Stimulated activated CD8-positive, alpha-beta memory T cell treated with anti-CD3 and anti-CD28 coated beads, Interleukin-4, amount 100 ng/mL, for 1 hour (primary cell): ENCODE measurements at places on chromosomes 1 and 21.
A peak's percentile ranks its signal among the peaks of the same experiment; 100 is the strongest.

GRCh38 chr1:243477731-243478290, 222.0 kb downstream of the SDCCAG8 start:
- DNase-seq = no peak

GRCh38 chr21:32481875-32482408, 69.4 kb downstream of the EVA1C start:
- DNase-seq = no peak

DNA sequence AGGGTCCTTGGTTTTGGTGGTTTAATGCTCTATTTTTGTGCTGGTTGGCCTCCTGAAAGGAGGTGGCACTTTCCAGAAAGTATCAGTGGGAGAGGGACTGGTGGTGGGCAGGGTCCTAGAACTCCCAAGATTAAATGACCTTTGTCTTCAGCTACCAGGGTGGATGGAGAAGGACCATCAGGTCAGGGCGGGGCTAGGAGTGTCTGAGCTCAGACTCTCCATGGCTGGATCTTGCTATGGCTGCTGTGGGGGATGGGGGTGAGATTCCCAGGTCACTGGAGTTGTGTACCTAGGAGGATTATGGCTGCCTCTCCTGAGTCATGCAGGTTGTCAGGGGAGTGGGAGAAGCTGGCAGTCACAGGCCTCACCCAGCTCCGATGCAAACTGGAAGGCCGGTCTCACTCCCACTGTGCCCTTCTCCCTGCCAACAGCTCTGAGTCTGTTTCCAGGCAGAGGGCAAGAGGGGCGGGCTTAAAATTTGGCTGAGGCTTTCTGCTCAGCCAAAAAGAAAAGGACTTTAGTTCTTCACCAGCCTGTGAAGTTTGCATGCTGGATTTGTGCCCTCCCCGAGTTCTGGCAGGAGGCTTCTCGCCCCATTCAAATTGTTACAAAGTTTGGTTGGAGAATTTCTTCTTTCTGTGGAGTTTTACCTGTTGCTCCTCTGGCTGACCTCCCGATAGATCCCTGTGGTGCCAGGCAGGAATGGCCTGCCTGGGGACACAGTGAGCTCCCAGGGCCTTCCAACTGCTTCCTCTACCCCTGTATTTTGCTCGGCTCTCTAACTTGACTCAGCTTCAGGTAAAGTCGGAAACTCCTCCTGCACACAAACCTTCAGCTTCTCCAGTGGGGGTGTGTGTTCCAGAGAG, 13.1 kb upstream of the KYAT3 start:
- DNase-seq = no peak

DNA sequence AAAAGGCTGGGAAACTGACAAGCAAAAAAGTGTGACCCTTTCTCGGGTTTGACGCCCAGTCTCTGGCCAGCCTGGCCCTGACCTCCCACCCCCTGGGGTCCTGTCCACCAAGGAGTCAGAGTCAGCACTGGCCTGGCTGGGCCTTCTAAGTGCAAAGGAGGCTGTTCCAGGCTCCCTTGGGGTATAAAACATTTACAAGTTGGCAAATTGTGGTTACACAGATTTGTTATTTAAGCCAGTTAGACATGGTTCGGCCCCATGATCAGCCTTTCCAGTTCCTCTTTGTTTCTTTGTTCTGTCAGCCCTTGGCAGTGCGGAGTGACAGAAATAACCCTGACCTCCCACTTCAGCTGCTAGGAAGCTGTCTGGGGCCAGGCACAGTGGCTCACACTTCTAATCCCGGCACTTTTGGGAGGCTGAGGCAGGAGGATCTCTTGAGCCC, 161.6 kb upstream of the RAB4A start:
- DNase-seq = no peak

DNA sequence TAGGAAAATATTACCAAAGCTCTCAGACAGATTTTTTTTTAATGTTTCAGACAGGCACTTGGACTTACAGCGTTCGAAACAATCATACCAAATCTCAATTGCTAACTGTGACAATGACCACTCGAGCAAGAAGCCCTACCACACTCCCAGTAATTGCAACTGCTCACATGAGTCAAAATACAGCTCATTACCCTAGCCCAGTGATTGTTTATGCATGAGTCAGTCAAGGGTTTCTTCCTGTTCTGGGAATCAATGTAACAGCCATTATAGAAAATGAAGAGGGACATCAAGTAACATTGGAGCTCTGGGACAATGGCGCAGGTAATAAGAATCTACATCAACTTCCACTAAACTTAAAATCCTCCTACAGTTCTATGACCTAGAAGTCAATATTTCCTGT, 56.1 kb upstream of the SH3GLB1 start:
- no peak for DNase-seq

- peak; percentile 70 for DNase-seq
Observed at GRCh38 chr21:45615145-45615711, 28.3 kb upstream of the PCBP3 start.

DNA sequence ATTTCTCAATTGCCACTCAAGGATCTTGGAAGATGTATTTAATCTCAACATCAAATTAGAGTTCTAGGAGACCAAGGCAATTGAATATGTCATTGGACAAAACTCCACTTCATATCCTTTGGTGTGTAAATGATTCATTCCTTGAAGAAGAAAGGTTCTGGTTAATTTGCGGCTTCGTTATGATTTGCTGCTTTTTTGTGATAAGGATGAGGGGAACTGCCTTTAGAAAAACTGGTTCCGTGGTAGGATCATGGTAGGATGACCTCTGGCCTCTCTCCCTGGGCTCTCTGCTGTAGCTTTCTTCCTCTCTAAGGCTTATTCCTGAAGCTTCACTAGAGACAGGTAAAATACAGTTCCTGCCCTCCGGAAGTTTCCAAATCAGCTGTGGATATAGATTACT, 51.5 kb upstream of the ERRFI1 start:
- no peak for DNase-seq

- no peak for DNase-seq
Observed at GRCh38 chr1:159707472-159708260, 6.7 kb downstream of the CRP start.
